A549 treated with AZD2906 at 1 μM for 4 hours (cell line): ENCODE measurements at places on chromosomes 3 and 15. TPM values are rescaled to one million over a fixed set of nuclear protein-coding genes. Genes with fewer than 3 reads are reported as not detected.

Gene PLCH1
- 0.72 to 0.92 TPM (median 0.85 TPM) in 5 replicates for total RNA-seq

Gene LRRC31
- not detected in 5 replicates for total RNA-seq

Gene NANOGP8
- not detected in 5 replicates for total RNA-seq

Gene SLC12A1
- total RNA-seq: not detected in 5 replicates

Gene GLDN
- 0.03 to 0.08 TPM (median 0.05 TPM) in 3 of 5 replicates, not detected in the others for total RNA-seq

Gene MINAR1
- 0.31 to 0.54 TPM (median 0.50 TPM) in 5 replicates for total RNA-seq

Gene WDR49
- total RNA-seq: not detected in 5 replicates

Gene GPR160
- 1.4 to 2.1 TPM (median 1.7 TPM) in 5 replicates for total RNA-seq

Gene GOLGA6B
- total RNA-seq: 0.06 TPM in 1 of 5 replicates, not detected in the others

Gene CEP19
- 2.4 to 3.1 TPM (median 2.6 TPM) in 5 replicates for total RNA-seq

Gene P2RY13
- not detected in 5 replicates for total RNA-seq

Gene CYP1A1
- total RNA-seq: 1.2 to 2.2 TPM (median 1.7 TPM) in 5 replicates

Gene STRA6
- 50.4 to 82.4 TPM (median 71.8 TPM) in 5 replicates for total RNA-seq

Gene FRG2C
- total RNA-seq: 0.06 TPM in 1 of 5 replicates, not detected in the others

Gene FAM174B
- 7.5 to 10.0 TPM (median 8.1 TPM) in 5 replicates for total RNA-seq

Gene GUCA1C
- total RNA-seq: not detected in 5 replicates

Gene ATP10A
- total RNA-seq: 7.4 to 9.6 TPM (median 8.2 TPM) in 5 replicates

Gene ESYT3
- total RNA-seq: 0.37 to 0.85 TPM (median 0.57 TPM) in 5 replicates

Gene SLC25A20
- total RNA-seq: 10.3 to 11.5 TPM (median 10.7 TPM) in 5 replicates

Gene TLR9
- 0.03 to 0.05 TPM (median 0.04 TPM) in 3 of 5 replicates, not detected in the others for total RNA-seq

Gene CCK
- total RNA-seq: 1.7 to 2.9 TPM (median 1.9 TPM) in 5 replicates

Gene DLL4
- 2.0 to 2.9 TPM (median 2.5 TPM) in 5 replicates for total RNA-seq

Gene TM4SF18
- total RNA-seq: 27.2 to 41.6 TPM (median 29.5 TPM) in 5 replicates

Gene POMGNT2
- 7.0 to 9.1 TPM (median 8.6 TPM) in 5 replicates for total RNA-seq

Gene BNIP2
- total RNA-seq: 63.1 to 103 TPM (median 68.4 TPM) in 5 replicates

Gene EHD4
- total RNA-seq: 10.3 to 12.7 TPM (median 11.4 TPM) in 5 replicates

Gene SOX2
- total RNA-seq: 0.38 to 0.58 TPM (median 0.44 TPM) in 5 replicates

Gene CYP8B1
- total RNA-seq: 0.02 TPM in 1 of 5 replicates, not detected in the others

Gene PLA2G4E
- total RNA-seq: 0.06 TPM in 1 of 5 replicates, not detected in the others

Gene GOLGA8R
- 0.14 to 0.34 TPM (median 0.21 TPM) in 5 replicates for total RNA-seq

Gene GRM2
- total RNA-seq: 0.03 to 0.05 TPM (median 0.04 TPM) in 4 of 5 replicates, not detected in the other

Gene GATA2
- 3.9 to 5.6 TPM (median 4.9 TPM) in 5 replicates for total RNA-seq

Gene SAMMSON
- total RNA-seq: 0.05 TPM in 1 of 5 replicates, not detected in the others

Gene ARMC8
- total RNA-seq: 35.8 to 49.3 TPM (median 41.0 TPM) in 5 replicates

Gene IQCF5
- total RNA-seq: not detected in 5 replicates

Gene FAM81A
- 10.1 to 12.1 TPM (median 11.7 TPM) in 5 replicates for total RNA-seq
